ENCODE measurements at places on chromosomes 11 and 22.
A peak's percentile ranks its signal among the peaks of the same experiment; 100 is the strongest.

- DNase-seq: no peak
These were observed 17.1 kb downstream of the CRELD2 start for GRCh38 chr22:49935561-49935960.

- DNase-seq: peak; percentile 9
These were observed 12.1 kb downstream of the SPATA19 start for GRCh38 chr11:133832991-133833897.

DNA sequence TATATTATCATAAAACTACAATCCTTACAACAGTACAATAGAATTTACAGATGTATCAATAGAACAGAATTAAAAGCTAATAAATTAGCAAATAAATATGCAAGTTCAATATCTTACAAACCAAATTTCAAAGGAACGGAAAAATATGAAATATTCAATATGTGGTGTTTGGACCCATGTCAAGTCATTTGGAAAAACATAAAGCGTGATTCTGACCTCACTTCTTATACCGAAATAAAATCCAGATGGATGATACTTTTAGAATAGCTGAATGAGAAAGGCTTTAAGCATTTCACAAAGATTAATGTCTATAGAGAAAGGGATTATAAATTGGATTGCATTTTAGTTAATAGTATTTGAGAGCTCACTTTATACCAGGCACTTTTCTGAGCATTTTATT lies 92.8 kb upstream of the TEAD1 start:
- no peak for DNase-seq

DNA sequence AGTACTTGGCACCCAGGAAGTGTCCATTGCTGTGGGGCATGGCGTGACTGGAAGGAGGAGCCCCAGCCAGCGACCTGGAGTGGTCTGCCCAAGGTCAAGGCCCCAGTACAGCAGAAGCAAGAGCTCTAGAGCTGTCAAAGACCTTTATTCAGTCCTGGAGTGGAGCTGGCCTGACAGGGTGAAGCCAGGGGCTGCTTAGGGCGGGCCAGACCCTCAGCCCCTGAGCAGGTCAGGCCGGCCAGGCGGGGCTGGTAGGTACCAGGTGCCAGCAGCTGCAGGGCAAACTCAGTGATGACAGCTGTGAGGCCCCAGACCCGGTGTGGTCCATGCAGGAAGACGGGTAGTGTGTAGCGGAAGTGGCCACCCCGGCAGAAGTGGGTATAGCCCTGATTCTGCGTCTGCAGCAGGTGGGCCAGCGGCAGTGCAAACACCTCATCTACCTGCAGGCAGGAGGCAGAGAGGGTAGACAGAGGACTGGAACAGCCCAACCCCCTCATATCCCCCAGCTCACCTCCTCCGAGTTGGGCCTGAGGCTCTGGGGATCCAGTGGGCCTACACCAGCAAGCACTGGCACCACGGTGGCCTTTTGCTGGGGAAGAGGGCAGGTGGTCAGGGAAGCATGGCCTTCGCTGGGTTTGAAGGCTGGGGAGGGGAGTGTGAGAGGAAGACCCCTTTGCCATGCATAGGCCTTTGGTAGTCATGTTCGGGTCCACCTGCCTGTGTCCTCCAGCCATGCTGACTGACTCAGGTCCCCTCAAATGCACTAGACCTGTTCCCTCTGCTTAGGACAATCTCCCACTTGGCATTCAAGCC lies 1.7 kb downstream of the NUDT8 start:
- DNase-seq: no peak

GRCh38 chr11:75565221-75565814 lies 3.3 kb downstream of the SERPINH1 start:
- no peak for DNase-seq

- DNase-seq: no peak
These were observed 1.1 kb upstream of the GAB2 start for GRCh38 chr11:78418584-78419211.

DNA sequence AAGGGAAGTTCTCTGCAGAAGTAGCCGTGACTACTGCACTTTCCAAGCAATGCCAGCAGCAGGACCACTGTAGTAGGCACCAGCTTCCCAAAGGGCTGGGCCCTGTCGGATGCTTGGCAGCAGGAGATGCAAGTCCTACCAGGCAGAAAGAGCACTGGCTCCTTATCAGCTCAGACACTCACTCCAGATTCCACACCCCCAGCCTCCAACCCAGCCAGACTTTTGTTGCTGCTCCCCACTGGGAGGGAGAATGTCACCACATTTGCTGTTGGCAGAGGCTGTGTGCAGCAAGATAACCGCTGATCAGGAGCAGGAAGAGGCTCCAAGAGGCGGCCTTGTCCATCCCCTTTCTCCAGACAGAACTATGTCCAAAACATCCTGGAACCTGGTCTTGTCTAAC lies 118.7 kb downstream of the C11orf58 start:
- no peak for DNase-seq

GRCh38 chr11:111039982-111040381 lies 205.5 kb upstream of the POU2AF2 start:
- DNase-seq: no peak

- no peak for DNase-seq
These were observed 108.7 kb downstream of the MICAL3 start for GRCh38 chr22:17915676-17916075.

DNA sequence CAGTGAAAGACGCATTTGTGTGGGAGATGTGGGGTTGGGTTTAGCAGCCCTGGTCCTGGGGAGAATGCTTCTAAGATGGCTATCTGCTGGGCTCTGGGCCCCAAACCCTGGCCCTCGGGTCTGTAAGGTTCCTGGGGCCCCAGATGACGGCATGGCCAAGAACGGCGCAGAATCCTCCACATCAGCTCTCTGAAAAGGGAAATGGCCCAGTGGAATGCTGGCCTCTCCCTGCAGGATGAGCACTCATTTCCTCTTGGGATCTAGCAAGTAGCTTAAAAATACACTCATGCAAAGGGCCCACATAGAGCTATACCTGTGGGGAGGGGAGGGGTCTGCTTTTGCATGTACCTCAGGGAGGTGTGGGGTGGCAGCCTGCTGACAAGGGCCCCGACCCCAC lies 37.5 kb upstream of the LINC01488 start:
- no peak for DNase-seq

- no peak for DNase-seq
These were observed 25.7 kb upstream of the OAF start for GRCh38 chr11:120184946-120185705.

DNA sequence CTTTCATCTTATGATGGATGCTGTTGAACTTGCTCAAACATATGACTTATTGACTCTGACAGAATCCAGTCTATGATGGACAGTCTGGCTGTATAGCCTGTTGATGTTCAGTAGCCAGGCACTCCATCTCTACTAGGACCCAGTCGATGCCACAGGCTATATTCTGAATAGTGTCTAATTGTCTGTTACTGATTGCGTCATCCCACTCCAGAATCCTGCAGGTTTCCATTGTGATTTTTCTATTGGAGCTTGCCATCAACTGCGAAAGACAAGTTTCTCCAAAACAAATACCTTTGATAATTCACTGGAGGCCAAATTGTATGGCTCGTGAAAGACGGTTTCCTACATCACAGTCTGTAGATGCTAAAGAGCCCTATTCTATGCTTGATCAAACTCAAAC lies 481.7 kb upstream of the CHORDC1 start:
- DNase-seq: no peak

GRCh38 chr11:3840004-3840869 lies 522 bp downstream of the RHOG start:
- no peak for DNase-seq

- DNase-seq: no peak
These were observed 72.9 kb downstream of the CTTN start for GRCh38 chr11:70471254-70471653.

DNA sequence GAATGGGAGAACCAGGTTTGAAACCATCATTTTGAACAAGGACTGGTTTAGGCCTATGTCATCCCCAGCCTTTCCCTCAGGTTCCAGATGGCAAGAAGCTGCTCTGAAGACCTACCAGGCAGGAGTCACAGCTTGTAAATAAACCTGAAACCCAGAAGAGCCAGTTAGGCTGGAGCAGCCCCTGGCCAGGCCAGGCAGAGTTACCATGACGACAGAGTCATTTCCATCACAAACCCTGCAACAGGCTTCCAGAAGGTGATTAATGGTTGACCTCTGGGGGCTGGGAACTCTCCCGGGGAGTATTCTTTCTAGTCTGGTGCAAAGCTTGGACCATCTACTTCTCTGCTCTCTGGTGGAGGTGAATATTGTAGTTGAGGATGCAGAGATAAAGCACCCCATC lies 164.1 kb upstream of the NCAM1 start:
- no peak for DNase-seq
